ENCODE measurements at places on chromosomes 4 and X.

DNA sequence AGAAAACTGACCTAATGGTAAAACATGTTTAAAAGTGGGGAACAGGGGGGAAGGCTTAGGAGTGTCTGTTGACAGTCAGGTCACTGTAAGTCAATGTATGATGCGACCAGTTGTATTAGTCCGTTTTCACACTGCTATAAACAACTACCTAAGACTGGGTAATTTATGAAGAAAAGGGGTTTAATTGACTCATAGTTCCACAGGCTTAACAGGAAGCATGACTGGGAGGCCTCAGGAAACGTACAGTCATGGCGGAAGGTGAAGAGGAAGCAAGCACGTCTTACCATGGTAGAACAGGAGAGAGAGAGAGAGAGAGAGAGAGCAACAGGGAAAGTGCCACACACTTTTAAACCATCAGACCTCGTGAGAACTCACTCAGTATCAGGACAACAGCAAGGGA is 13.0 kb upstream of the PLAC1 start:
- DNase-seq = peak; percentile 32

DNA sequence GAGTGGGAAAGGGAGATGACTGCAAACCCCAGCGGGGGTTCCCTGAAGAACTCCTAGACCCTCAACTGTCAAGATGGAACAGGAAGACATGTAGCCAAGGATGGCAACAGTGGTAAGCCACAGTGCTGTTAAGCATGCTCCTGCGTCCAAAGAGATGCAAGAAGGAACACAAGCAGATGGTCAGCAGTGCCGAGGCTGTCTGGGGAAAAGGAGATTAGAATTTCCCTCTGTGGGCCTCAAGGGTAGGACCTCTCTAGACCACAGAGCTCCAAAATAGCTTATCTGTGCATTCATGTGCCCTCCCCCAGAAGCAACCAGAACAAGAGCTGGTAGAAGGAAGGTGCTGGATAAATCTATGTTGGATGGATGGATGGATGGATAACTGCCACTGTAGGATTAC is 82.0 kb upstream of the CPEB2 start:
- DNase-seq = no peak

DNA sequence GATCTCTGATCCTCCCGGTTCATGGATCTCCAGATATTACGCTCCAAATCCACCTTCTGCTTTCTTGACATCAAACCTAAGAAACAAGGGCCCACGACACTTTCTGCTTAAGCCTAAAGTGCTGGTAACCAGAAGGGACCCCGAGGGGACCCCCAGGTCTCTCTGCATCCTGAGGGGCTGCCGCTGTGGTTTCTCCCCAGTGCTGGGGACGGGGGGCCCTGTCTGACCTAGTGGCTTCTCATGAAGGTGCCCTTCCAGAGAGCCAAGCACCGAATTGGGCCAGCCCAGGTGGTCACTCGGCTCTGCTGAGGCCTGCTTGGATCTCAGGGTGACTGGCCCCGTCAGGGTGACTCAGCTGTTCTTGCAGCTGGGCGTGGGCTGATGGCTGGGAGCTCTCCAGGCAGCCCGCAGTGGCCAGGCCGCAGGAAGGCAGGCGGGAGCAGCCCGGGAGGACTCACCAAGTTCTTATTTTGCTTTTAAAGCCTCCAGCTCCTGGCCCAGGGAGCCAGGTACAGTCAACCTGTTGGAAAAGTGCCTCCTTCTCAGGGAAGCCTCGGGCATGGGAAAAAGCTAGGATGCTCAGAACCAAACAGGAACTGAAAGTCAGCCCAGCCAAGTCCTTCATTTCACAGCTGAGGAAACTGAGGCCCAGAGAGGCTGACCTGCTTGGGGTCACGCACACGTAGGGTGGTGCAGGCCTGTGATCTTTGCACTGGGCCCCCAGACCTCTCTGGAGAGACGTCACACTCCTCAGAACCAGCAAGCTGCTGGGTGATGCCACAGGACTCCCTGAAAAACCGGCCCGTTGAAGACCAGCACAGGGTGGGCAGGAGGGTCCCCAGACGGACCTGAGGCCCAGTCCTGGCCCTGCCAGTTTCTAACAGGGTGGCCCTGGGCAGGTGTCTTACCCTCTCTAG is 16.7 kb downstream of the BLOC1S4 start:
- peak; percentile 84 for DNase-seq

DNA sequence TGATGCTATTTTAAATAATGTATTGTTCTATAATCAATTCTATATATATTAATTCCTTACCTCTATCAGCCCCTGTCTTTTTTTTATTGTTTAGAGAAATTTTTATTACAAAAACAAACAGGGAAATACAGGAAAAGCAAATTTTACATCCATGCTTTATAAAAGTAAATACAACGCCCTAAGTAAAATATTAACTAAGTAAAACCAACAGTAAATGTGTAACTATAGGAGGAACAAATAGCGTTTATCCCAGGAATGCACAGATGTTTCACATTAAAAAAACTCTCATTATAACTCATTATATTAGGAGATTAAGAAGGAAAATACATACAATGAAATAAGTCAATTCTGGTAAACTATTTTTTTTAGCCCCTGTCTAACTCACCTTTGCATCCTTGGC is 8.2 kb upstream of the ITM2A start:
- DNase-seq = no peak

DNA sequence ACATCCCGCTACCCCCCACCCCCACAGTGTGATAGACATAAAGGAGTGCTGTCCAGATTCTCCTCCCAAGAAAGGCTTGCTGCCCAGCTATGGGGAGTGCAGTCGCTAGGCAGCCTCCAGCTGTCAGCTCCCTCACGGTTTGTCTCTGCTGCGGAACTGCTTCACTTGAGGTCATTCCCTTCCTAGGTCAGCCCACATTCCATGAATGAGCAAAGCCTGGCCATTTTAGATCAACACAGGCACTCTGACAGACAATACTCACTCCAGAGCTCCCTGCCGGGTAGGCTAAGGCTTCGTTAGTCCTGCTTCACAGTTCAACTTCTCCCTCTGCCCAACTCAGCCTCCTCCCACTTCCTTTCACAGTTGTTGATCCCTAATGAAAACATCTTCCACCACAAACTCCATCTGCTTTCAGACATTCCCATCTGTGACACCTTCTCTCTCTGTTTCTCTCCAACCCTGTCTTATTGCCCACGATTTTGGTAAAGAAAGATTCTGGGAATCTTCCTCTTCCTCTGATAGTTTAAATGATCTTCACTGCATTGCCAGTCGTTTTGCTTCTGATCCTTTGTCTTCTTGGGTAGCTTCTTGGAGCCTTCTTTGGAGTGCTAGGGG is 318.9 kb upstream of the F9 start:
- DNase-seq = no peak

DNA sequence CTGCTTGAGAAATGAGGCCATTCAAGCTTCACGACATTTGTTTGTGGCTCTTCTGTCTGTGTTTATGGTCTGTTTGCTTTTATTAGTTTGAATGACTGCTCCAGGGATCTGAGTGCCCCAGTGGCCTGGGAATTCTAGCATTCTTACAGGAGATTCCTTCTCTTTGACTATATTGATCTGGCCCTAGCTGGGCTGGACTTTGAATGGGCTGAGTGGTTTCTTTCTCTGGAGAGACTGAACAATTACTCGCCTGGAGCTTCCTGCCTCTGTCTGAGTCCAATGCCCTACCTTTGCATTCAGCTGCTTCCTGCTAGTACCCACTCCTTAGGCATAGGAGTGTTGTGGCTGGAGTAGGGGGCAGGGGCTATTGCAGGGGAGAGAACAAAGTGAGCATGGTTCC is 51.2 kb upstream of the EDA start:
- no peak for DNase-seq

GRCh38 chr4:25839687-25840086 is 23.1 kb downstream of the SEL1L3 start:
- DNase-seq = no peak

DNA sequence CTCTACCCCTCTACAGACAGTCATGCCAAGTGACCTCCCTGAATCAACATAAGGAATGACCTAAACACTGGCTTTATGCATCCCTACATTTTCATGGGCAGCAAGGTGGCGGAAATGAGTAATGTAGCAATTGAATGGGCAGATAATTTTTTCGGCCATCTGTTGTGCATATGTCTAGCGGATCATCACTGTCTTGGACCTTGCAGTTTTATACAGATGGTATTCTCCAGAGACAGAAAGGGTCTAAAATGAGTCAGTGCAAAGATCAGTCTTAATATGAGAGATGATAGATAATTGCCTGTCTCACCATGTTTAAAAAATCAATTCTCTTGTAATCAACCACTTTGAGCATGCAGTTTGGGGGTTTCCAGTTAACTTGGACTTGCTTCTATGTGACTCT is 177.3 kb upstream of the DKK2 start:
- DNase-seq = peak; percentile 55

- peak; percentile 0 for DNase-seq
These were observed 119.5 kb upstream of the CHRDL1 start for GRCh38 chrX:110915111-110915510.

GRCh38 chrX:100609591-100609990 is 24.9 kb downstream of the TNMD start:
- no peak for DNase-seq

- no peak for DNase-seq
These were observed 35.5 kb upstream of the FAT1 start for GRCh38 chr4:186758929-186759682.

DNA sequence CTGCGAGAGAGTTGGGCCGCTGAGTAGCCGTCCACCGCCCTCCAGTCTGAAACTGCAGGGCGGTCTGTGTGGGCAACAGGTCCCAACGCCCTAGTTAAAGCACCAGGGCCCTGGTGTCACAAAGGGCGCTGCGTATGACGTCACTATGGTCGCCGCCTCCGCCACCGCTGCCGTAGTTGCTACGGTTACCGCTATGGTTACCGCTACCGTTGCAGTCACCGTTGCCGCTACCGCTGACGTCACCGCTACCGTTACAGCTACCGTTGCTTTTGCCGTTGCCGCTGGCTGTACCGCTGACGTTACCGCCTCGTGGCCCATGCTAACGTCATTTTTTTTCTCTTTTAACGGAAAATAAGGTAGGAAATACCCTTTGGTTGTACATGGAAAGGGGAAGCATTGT is at the start of gene PPP1R2C:
Gene PPP1R2C, minus strand, starts transcription at position 68 of the 400 bp plus-strand sequence. CDS start 84 bp downstream, outside the sequence.
- no peak for DNase-seq

GRCh38 chr4:111722213-111722720 is 423.0 kb upstream of the FAM241A start:
- no peak for DNase-seq

DNA sequence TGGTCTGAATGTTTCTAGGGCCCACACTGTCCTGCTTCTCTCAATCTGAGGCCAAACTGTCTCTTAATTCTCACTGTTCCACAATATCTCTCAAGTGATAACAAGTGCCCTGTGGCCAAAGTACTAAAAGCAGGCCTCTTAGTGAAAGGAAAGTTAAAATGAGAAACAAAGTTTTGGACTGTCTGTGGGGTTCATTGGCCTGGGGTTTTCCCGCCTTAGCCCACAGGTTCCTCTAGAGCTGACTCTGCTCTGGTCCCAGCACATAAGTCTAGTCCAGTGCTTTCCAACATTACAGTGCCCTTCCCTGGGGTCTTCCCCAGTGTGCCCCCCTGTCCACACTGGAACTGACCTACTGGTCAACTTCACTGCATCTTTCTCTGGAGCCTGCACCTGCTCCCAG is 6.3 kb downstream of the MAGEB1 start:
- no peak for DNase-seq

DNA sequence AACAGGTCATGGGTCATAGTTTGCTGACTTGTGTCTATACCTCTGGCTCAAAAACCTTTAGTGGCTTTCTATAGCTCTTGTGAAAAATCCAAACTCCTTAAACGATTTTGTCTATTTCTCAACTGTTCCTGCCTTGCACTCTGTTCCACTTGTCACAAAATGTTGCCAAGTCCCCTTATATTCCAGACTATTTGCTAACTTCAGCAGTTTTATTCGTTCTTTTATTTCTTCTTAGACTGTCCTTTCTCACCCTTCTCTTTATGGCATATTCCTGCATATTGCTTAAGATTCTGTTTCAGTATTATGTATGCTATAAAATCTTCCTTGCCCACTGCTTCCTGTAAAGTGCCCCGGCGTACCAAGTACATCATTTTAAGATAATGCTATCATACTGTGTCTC is 80.8 kb downstream of the RAB28 start:
- no peak for DNase-seq

- peak; percentile 84 for DNase-seq
These were observed 516.2 kb upstream of the ADGRL3 start for GRCh38 chr4:60683973-60684372.

GRCh38 chr4:177987896-177988295 is 545.7 kb upstream of the AGA start:
- no peak for DNase-seq

GRCh38 chr4:152780267-152780778 is 569 bp downstream of the ARFIP1 start:
- peak; percentile 49 for DNase-seq

- no peak for DNase-seq
These were observed 1.2 kb downstream of the PHF8 start for GRCh38 chrX:54043056-54043455.

DNA sequence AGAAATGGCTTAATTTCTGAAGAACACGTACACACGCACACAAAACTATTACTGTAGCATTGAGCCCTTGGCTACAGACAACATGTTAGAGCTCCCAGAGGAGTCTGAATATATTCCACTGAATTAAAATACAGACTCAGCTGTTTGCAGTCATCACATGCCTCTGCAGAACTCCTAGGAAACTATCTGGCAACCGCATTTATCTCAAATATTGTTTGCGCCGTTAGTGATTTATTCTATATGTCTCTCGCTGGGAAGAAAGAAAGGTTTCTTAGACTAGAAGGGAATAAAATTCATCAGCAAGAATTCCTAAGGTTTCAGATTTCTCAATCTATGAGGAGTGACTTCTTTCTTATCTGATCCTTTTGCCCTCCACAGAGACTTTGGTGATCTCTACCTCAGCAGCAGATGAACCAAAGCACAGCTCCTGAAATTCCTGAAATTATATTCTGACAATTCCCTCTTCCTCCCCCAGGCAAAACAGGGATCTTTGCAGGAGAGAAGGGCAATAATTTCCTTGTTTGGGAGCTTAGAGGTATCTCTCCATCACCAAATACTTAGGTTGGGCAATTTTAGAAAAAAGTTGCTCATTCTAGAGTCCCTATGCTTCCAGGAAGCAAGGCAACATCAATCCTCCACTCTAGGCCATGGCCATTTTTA is 199.2 kb downstream of the APBB2 start:
- DNase-seq = no peak

GRCh38 chr4:55635282-55635681 is 816 bp downstream of the NMU start:
- DNase-seq = no peak

- no peak for DNase-seq
These were observed 31.0 kb downstream of the UNC5C start for GRCh38 chr4:95517576-95518345.

GRCh38 chrX:9654929-9655328 is 110.7 kb downstream of the GPR143 start:
- DNase-seq = no peak

Data from HFFc6 (cell line).